Stimulated activated CD8-positive, alpha-beta memory T cell treated with anti-CD3 and anti-CD28 coated beads, Interleukin-4, amount 100 ng/mL, for 4 hours (primary cell): ENCODE measurements at places on chromosomes 11 and 22.

- no peak for DNase-seq
Measured at GRCh38 chr11:27806122-27806521, 105.9 kb upstream of the BDNF start.

GRCh38 chr11:93895106-93895862 is 44.9 kb upstream of the VSTM5 start:
- no peak for DNase-seq

DNA sequence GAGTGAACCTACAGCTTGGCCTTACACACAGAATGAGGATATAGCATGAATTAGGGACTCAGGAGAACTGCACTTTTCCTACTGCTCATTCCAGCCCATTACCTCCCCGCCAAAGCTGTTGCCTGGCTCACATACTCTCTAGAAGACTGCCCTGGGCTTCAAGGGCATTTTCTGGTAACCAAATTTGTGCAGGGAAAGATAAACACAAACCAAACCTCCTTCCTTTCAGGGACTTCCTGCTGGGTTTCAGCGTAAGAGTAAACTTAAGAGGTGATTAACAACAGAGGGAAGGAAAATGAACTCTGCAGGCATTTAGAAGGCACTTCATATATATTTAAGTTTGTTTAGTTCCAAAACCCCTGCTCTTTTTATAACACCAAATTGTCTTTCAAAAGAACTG is 194.9 kb downstream of the SWAP70 start:
- no peak for DNase-seq

GRCh38 chr11:80993536-80993935 is 1552.7 kb upstream of the TENM4 start:
- no peak for DNase-seq

DNA sequence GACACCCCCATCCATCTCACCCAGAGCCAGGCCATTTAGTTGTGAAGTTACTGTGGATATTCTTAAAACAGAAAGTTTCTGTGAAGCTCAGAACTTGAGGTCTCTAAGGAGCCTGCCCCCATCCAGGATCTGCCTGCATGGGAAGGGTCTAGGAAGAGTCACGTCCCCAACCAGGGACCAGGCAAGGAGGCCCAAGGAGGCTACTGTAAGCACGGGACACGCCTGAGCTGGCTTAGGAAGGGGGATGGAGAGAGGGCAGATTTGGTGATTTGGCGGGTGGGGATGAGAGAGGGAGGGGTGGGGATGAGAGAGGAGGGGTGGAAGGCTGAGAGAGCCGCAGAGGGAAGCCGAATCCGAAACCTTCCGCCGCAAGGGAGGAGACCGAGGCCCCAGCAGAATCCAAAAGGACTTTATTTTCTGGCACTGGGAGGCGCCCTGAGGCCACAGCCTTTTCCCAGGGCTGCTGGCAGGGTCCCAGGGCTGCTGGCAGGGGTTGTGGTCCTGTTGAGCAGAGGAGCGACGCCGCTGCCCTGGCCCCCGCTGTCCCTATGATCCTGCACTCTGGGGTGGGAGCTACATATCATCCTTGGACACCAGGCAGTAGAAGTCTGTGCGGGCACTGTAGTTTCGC is 9.4 kb downstream of the SIGIRR start:
- DNase-seq: no peak

DNA sequence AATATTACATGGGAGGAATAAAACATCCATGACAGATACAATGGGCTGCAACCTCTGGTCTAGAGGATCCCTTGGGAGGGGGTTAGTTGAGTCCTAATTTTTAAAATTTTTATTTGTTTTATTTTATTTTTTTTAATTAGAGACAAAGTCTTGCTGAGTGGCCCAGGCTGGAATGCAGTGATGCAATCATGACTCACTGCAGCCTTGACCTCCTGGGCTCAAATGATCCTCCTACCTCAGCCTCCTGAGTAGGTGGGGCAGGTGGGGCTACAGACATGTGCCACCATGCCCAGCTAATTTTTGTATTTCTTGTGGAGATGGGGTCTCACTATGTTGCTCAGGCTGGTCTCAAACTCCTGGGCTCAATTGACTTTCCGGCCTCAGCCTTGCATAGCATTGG is 43.1 kb downstream of the FDX1 start:
- DNase-seq: no peak

GRCh38 chr11:101439488-101439887 is 144.3 kb downstream of the TRPC6 start:
- no peak for DNase-seq

- DNase-seq: no peak
Measured at GRCh38 chr11:5336331-5336730, 7.0 kb downstream of the OR51B5 start.

DNA sequence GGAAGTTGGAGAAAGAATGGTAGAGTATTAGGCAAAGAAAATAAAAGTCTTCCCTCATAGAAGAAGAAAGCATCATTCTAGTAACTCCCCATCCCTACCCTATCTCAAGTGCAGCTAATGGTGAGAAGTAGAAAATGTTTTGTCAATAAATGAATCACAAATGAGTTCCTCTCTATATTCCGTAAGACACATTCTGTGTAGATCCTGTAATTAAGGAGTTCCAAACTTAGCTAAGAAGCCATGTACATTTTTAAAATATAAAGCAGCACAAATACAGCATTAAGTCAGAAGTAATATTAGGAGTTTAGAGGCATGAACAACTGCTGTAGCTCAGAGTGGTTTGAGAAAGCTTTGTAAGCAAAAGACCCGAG is 80.1 kb downstream of the GAB2 start:
- no peak for DNase-seq

GRCh38 chr22:43006016-43006505 is 8.9 kb downstream of the PACSIN2 start:
- no peak for DNase-seq

GRCh38 chr22:28882545-28882877 is 861 bp upstream of the ZNRF3 start:
- peak; percentile 10 for DNase-seq
